ENCODE measurements at places on chromosomes 7 and 10. TPM values are rescaled to one million over a fixed set of nuclear protein-coding genes. Genes with fewer than 3 reads are reported as not detected.

The PLEKHS1 gene
- 5.3 TPM for total RNA-seq

The CAMK2G gene
- 57.2 TPM for total RNA-seq

The SEMA3A gene
- 76.7 TPM for total RNA-seq

DNA sequence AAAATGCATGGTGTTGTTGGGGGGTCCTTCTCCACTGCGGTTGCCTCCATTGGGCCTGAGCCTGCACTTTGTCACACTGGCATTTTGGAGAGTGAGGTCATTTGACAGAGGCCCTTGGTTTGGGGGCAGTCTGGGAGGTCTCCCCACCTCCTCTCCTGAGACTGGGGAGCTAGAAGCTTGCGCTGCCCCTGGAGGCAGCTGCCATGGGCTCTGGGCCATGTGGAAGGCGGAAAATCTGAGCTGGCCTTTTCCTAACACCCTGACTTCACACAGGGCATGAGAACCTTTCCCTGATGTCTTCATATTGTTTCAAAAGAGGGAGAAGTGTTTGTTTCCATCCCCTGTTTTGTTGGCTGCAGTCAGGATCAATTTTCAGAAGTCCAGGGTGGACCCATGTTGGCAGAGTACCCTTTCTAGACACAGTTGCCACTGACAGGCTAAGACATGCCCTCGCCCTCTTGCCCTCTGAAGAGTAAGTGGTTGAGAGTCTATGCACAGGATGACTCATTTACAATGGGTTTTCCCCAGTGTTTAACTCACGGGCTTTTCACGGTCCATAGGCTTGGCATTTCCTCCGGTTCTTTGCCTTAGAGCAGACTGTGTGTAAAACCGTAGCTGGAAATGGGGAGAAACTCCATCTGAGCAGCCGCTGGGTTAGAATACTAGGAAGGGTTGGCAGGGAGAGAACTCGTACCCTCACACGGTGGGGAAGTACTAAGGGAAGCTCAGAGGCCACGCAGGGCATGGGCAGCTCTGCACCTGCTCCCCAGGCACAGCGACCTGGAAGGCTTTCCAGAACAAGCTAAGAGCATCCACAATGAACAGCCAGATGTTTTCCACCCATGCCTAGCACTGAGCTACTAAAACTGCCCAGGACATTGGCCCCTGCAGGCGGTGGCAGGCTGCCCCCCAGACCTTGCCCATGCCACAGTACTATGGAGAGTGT, 655.0 kb downstream of the SDK1 start:
- no peak for DNase-seq

GRCh38 chr7:483656-484355, 35.8 kb downstream of the PDGFA start:
- DNase-seq, result no peak

DNA sequence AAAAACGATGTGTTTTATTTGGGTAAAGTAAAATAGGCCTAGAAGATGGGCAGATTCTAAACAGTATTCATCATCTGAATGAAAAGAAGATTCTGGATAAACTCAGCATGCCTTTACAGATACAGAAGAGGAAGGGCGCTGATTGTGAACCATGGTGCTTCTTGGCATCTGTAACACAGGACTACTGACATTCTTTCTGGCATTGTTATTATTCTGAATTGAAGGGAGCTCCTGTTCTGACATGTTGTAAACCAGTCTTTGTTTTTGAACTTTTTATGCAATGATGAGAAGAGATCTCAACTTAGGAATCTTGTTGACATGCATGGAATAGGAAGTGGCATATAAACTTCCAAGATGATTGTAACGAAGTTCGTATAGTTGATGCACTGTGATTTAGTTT, 13.5 kb downstream of the RPA3 start:
- DNase-seq, result no peak

DNA sequence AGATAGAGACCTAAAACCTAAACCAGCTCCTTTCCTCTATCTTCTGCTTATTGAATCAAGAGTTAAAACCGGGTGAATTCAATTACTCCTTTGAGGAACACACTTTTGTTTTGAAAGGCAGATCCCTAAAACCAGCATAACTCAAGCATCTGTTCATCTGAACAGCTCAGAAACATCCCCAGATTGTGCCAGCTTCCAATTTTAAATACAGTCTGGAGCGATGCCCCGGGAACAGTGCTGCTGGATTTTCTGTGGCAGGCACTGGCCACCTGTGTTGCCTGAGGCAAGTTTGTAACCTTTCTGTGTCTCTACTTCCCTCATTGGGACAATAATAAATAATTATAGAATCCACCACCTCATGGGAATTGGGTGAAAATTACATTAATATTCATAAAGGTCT, 281.4 kb upstream of the NFE2L3 start:
- DNase-seq, result no peak

- DNase-seq, result no peak
Measured at GRCh38 chr10:20007426-20007825, 191.2 kb downstream of the PLXDC2 start.
